Chondrocyte (in vitro differentiated cells): ENCODE measurements at places on chromosomes 6 and 20. TPM values are rescaled to one million over a fixed set of nuclear protein-coding genes. Genes with fewer than 3 reads are reported as not detected.

- no peak for DNase-seq
Observed at GRCh38 chr20:57648878-57649616, 28.8 kb upstream of the ZBP1 start.

The ACTL10 gene
- total RNA-seq, result 0.60 to 2.5 TPM (median 2.3 TPM) in 3 replicates

GRCh38 chr20:3235666-3236324 lies 3.2 kb downstream of the SLC4A11 start:
- DNase-seq, result no peak

GRCh38 chr20:38089500-38089899 lies 56.0 kb downstream of the RPRD1B start:
- DNase-seq, result no peak

- no peak for DNase-seq
Observed at GRCh38 chr20:50172347-50173013, 18.1 kb upstream of the CEBPB start.

The DOK5 gene
- 8.7 to 14.3 TPM (median 9.0 TPM) in 3 replicates for total RNA-seq

DNA sequence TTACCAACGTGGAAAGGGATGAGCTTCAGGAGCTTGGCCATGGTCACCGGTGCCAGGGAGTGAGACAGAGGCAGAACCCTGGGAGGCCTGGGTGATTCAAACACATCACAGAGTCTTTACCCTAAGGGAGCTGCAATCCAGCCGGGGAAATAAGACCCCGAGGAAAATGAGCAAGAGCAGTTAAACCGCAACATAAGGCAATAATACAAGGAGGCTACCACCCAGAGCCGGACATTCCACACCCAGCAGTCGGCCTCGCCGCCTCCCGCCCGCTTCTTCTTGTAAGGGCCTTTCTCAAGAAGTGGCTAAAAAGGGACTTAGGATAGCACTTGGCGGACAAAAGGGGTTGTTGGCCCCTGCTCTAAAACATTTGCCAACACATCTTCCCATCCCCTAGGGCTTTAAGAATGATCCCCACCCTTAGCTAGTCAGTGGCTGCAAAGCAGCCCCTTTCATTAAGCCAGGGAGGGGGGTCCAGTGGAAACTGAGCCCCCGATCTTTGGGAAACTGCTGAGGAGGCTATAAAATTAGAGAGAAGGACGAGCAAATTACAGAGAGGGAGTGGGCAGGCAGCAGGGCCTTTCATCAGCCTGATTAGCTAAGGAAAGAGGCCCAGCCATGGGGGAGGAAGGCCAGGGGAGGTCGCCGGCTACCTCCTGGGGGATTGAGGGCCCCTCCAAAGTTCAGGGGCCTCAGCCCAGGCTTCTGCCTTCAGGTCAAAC lies 34.3 kb downstream of the SNX5 start:
- DNase-seq, result no peak

DNA sequence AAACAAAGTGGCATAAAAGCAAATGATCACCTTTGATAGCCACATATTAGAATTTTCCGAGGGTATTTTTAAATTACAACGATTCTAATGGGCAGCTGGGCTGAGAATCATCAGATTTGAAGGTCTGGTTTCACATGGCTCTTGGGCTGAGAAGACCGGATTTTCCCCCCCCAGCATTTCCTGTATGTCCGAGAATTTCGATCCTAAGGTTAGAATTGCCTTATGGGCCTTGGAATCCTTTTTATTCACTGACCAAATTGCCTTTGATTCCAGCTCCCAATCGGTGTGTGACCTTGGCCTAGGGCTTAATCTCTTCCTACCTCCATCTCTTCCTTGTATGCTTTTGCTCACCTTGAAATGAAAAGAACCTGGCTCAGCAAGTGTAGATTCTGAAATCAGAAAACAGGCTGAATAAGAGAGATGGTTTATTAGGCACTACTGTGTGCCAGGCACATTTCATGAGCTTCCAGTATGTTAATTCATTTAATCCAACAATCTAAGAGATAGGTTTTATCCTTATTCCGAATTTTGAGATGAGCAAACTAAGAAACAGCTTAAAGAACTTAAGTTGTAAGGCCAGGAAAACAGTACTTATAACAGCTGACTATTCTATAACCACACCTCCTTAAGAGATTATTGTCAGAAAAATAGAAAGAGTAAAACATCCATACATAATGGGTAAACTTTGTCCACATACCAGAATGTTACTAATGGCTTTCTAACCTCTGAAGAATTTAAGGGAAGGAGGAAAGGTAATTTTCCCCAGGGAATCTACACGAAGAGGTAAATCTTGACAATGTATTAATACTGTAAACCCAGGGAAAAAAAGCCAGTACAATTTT lies 39.4 kb downstream of the HFE start:
- DNase-seq, result no peak

GRCh38 chr6:75396005-75396800 lies 97.4 kb downstream of the FILIP1 start:
- no peak for DNase-seq

DNA sequence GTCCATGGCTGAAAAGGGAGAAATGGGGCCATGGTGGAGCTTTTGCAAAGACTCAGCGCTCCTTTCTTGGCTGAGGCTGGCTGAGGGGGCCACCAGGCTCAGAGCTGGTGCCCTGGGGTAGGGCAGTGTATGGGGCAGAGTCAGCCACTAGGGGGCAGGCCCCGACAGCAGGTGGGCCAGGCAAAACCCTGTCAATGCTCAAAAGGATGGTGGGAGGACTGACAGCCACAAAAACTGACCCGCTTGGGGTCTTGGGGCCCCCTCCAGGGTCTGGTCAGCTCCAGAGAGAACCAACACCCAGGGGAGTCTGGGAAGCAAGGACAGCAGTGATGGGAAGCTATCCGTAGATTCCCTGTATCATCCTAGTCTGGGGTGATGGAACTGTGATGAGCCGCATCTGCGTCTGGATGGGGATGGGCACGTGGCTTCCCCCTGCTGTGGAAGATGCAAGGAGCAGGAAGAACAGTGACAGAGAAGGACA lies 306.9 kb downstream of the DHX35 start:
- no peak for DNase-seq

DNA sequence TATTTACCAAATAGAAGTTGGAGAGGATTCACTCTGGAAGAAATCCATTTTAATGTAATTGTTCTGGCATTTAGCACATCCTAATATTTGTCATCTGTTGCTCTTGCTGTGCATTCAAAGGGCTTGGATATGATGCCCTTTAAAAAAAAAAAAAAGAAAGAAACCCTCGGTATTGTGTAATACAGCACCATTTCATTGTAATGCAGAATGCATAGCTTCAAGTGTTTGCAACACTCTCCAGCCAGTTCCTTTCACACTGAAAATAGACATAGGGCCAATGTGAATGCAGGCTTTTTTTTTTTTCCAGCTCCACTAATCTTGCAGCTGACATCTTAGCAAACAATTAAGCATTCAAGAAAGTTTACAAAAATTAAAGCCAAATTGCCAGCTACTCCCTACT lies 197.4 kb upstream of the POU3F2 start:
- DNase-seq, result no peak

DNA sequence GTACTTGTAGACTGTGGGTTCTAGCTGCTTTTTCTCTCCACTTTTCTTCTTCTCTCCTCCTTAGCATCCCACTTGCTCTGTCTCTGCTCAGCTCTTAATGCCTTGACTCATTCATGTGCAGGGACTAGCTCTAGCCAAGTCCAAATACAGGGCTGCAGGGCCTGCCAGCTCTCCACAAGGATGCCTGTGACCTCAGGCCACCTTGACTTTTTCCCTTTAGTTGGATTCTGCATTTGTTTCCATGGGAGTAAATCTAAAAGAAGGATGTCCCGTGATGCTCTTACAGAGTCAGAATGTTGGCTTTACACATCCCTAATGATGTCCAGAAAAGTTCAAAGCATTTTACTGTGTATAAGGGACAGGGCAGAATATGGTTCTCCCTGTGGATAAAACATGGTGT lies 101.8 kb upstream of the PREP start:
- DNase-seq, result no peak

- DNase-seq, result no peak
Observed at GRCh38 chr6:105164418-105164817, 15.4 kb downstream of the POPDC3 start.

The IL17F gene
- total RNA-seq, result not detected in 3 replicates

The STX7 gene
- total RNA-seq, result 58.2 to 69.3 TPM (median 66.5 TPM) in 3 replicates

- no peak for DNase-seq
Observed at GRCh38 chr6:54087721-54088120, 23.5 kb upstream of the MLIP start.

GRCh38 chr6:140073456-140073855 lies 699.0 kb upstream of the CITED2 start:
- no peak for DNase-seq

DNA sequence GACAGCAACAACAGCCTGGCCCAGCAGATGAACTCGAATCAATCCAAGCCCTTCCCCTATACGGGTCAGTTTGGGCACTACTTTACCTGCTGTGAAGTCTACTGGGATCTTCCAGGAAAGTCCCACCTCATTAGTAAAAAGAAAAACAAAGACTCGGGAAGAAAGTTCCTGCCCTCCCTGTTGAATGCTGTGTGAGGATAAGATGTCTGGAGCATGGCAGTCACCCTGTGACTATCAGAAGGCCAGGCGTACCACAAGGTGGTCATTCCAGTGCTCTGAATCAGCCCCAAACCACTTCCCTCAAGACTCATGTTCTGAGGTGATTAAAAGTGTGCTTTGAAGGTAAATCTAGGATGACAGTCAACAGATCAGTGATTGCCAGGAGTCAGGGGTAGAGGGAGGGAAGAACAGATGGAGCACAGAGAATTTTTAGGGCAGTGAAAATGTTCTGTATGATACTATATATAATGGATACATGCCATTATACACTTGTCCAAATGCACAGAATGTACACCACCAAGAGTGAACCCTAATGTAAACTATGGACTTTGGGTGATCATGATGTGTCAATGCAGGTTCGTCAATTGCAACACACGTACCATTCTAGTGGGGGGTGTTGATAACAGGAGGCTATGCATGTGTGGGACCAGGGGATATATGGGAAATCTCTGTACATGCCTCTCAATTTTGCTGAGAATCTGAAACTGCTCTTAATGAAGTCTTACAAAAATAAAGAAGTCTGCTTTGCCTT lies 14.7 kb downstream of the FKBP1A start:
- no peak for DNase-seq

GRCh38 chr6:11370191-11371018 lies 137.9 kb upstream of the NEDD9 start:
- no peak for DNase-seq

The DDAH2 gene
- 66.4 to 99.6 TPM (median 95.7 TPM) in 3 replicates for total RNA-seq

GRCh38 chr20:12464036-12464435 lies 544.7 kb upstream of the SPTLC3 start:
- no peak for DNase-seq

The UQCC2 gene
- total RNA-seq, result 64.5 to 80.2 TPM (median 67.6 TPM) in 3 replicates

The TRERF1 gene
- 1.8 to 3.3 TPM (median 2.4 TPM) in 3 replicates for total RNA-seq

DNA sequence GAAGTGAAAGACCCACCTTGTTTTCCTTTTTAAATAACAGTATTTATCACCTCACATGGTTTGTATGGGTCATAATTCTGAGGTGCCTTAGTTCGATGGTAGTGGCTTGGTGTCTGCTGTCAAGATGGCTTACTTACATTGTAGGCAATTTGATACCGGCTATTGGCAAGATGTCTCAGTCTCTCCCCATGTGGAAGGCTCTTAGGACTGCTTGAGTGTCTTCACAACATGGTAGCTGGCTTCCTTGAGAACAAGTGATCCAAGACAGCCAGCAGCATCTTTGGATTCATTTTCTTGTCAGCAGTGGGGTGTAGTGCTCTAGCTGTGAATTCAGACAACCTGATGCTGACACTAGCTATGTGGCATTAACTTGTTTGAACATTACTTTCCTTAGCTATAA lies 70.1 kb downstream of the CBFA2T2 start:
- DNase-seq, result no peak

The LHFPL5 gene
- total RNA-seq, result not detected in 3 replicates

DNA sequence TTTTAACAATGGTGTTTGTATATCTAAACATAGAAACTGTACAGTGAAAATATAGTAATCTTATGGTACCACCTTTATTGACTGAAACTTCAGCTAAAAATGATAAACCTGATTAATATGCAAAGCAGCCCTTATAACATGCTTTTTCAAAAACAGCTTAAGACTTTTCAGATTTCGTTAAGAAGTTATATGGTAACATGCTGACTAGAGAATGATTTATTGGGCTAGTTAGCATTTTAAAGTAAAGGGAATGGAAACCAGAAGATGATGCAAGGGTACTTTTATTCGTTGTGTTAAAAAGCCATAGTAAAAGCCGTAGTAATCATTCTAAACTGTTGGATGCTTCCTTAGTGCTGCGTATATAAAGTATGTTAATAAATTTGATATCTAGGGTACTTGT lies 50.5 kb downstream of the CBFA2T2 start:
- DNase-seq, result no peak

DNA sequence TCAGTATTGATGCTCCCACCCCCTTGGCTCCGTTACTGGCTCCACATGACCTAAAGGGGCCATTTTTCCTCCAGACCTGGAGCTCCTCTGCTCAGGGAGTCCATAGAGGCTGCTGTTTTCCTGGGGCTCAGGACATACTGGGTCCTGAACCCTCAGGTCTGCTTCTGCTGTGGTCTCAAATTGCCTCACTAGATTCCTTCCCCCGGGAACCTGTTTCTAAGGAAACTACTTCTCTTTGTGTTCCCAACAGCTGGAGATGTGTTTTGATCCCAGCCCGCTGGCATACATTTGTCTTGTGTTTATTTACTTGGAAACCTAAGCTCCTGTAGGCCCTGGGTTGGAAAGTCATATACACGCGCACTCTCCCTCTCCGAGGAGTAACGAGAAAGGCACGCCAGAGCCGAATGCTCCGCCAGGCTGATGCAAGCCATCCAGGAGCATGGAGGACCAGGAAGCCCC lies 222.8 kb downstream of the UST start:
- DNase-seq, result no peak

The RPS6KA2 gene
- 124 to 147 TPM (median 127 TPM) in 3 replicates for total RNA-seq

GRCh38 chr6:145540741-145541140 lies 194.6 kb downstream of the EPM2A start:
- no peak for DNase-seq

- no peak for DNase-seq
Observed at GRCh38 chr6:61909486-61909885, 376.5 kb downstream of the KHDRBS2 start.

GRCh38 chr6:79421001-79421411 lies 116.2 kb downstream of the LCA5 start:
- no peak for DNase-seq

- DNase-seq, result no peak
Observed at GRCh38 chr20:40019510-40019909, 669.5 kb downstream of the MAFB start.

The EPHA7 gene
- 55.4 to 83.5 TPM (median 55.4 TPM) in 3 replicates for total RNA-seq

- no peak for DNase-seq
Observed at GRCh38 chr6:154227862-154228520, 128.6 kb downstream of the IPCEF1 start.
